ENCODE measurements at places on chromosomes 5 and 9.

DNA sequence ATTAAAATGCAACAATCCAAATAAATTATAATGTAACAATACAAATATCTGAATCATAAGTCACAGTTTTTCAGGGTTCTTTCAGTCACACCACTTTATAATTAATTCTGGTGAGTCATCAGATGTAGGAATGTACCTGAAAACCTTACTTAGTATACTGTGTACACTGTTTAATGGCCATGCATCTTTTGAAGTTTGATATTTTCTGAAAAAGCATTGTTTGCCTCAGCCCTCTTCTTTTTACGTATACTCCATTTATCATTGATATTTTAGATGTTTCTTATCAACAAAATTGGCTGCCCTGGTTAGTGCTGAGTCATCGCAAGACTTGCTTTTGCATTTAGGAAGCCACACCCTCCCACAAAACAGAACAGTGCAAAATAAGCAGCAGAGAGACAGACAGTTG, 218.6 kb downstream of the PJA2 start:
- H3K4me1 ChIP-seq: peaks cover 6% of the 10 kb centered on the region
- H3K36me3 ChIP-seq: no peaks in the 10 kb centered on the region
- H3K27ac ChIP-seq: no peak overlapping the region
- no peak overlapping the region for H3K4me3 ChIP-seq

DNA sequence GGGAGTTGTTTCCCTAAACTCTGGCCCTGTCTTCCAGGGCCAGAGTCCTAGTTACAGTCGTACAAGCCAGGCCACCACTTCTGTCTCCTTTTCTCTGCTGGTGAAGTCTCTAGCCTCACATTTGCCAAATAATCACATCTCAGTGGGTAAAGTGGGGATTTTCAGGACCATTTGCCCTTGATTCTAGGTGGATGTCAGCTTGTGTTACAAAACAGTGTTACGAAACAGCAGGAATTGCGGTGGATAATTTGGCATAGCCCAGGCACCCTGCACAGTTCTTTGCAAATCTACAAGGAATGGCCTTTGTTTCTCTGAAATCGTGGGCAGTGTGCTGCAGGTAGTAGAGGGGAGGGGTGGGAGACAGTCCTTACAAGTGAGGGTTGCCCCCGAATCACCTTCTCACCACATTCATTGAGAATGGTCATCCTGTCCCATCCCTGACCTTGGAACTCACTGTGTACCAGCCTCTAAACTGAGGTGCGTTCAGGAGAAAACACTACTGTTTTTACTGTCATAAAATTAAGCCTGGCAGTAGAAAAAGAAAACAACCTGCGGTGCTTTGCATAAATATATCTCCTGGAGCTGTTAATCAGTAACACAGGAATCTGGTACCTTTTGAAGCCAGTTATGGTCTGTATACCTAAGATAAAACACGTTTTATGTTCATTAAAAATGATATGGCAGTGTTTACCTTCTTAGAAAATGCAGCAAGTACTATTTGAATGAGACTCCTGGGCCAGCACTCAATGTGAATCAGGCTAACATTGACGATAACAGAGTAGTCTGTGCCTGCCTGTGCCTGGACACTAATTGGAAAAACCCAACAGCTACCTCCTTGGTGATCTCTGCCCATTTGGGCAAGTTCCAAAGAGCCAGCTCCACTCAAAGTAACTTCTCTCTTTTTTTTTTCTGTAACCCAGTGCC, 44.3 kb downstream of the CYSTM1 start:
- DNase-seq: no peak
- H3K27me3 ChIP-seq: no peaks in the 10 kb centered on the region
- H3K4me3 ChIP-seq: no peak overlapping the region
- no peaks in the 10 kb centered on the region for H3K36me3 ChIP-seq
- H3K4me1 ChIP-seq: peaks cover 52% of the 10 kb centered on the region

DNA sequence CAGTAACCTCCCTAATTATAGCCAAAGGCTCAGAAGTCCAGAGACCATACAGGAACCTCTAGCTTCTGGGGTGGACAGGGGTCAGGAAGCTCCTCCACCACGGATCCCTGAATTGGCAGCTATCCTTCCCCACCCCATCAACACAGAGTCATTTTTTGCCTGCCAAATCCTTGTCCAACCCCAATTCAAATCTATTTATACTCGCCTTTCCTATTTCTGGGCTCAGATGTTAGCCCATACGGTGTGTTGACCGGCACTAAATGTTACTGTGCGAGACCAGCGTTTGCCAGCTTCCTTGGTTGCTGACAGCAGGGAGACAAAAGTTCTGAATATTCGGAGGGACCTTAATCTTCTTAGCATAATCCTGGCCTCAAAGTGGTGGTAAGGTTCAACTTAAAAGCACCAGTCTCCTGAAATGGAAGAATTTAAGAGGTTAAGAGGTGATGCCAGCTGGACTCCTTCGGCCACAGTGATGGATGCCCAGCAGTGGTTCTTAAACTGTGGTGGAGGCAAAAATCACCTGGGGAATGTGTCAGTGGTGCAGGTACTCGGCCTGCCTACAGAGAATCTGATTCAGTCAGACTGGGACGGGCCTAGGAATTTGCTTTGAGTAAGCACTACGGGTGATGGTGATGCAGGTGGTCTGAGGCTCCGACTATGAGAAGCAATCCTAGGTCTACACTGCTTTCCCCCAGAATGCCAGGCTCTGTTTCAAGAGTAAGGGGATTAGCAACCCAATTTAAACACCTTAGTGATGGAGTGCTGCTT, 204.8 kb upstream of the MEF2C start:
- no peaks in the 10 kb centered on the region for H3K4me1 ChIP-seq
- H3K27ac ChIP-seq: no peak overlapping the region
- H3K27me3 ChIP-seq: no peaks in the 10 kb centered on the region
- H3K4me3 ChIP-seq: no peak overlapping the region
- H3K36me3 ChIP-seq: no peaks in the 10 kb centered on the region
- DNase-seq: no peak

DNA sequence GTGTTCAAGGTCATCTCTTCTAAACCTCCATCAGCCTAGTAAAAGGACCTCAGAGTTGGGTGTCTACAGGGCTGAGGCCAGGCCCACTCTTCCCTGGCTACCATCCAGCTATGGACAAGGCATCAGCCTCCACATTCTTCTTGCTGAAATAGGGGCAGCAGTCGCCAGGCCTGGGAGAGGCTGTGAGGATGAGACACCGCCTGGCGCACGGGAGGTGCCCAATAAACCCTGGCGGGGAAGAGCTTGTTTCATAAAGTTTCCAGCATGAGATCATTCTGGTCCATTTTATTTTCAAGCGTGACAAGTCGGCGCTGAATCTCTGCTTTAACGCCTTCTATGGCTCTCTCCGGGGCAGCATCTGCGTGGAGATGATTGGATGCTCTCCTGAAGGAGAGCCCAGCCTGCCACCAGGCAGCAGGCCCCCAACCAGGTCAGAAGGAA, 153.4 kb downstream of the OLFM1 start:
- H3K36me3 ChIP-seq: no peaks in the 10 kb centered on the region
- DNase-seq: peak; percentile 78
- H3K27me3 ChIP-seq: no peaks in the 10 kb centered on the region
- H3K4me3 ChIP-seq: no peak overlapping the region
- no peak overlapping the region for H3K27ac ChIP-seq
- H3K4me1 ChIP-seq: no peaks in the 10 kb centered on the region

Measured in osteoblast (primary cell).